Naive B cell (primary cell): ENCODE measurements at places on chromosomes 11 and 22. TPM values are rescaled to one million over a fixed set of nuclear protein-coding genes. Genes with fewer than 3 reads are reported as not detected.

The PHF21A gene
- 0.28 TPM for polyA plus RNA-seq

GRCh38 chr11:105155679-105156078 is 16.1 kb upstream of the CARD18 start:
- no peaks in the 10 kb centered on the region for H3K36me3 ChIP-seq
- peaks cover 6% of the 10 kb centered on the region for H3K27me3 ChIP-seq
- no peaks in the 10 kb centered on the region for H3K4me1 ChIP-seq

The TPP1 gene
- 177 TPM for polyA plus RNA-seq

DNA sequence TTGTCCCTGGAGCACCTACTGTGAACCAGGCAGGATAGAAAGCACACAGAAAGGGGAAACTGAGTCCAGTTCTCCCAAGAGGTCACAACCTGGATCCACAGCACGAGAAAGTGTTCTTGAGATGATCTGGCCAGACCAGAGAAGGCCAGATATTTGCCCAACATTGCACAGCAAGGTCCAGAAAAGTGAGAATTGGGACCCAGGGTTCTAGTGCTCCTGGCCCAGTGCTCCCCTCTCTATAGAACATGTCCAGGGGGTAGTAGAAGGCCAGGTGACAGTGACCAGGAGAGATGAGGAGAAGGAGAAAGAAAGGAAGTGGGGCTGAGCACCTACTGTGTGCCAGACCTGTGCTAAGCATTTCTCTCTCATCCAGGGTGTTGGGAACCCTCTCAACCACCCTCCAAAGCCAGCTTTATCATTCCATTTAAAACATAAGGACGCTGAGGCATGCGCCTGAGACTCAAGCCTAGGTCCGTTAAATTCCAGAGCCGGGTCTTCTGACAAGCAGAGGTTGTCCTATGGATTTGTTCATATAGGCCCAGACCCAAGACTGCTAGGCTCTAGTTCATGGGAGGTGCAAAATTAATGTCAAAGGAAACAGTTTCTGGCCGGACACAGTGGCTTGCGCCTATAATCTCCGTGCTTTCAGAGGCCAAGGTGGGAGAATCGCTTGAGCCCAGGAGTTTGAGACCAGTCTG is 128.7 kb downstream of the MN1 start:
- H3K4me1 ChIP-seq, result peaks cover 5% of the 10 kb centered on the region
- H3K27ac ChIP-seq, result no peak overlapping the region
- no peak for DNase-seq
- H3K4me3 ChIP-seq, result no peak overlapping the region
- H3K36me3 ChIP-seq, result no peaks in the 10 kb centered on the region

The ATP5MG gene
- 427 TPM for polyA plus RNA-seq

The FGF19 gene
- not detected for polyA plus RNA-seq

The ANKK1 gene
- polyA plus RNA-seq, result not detected

DNA sequence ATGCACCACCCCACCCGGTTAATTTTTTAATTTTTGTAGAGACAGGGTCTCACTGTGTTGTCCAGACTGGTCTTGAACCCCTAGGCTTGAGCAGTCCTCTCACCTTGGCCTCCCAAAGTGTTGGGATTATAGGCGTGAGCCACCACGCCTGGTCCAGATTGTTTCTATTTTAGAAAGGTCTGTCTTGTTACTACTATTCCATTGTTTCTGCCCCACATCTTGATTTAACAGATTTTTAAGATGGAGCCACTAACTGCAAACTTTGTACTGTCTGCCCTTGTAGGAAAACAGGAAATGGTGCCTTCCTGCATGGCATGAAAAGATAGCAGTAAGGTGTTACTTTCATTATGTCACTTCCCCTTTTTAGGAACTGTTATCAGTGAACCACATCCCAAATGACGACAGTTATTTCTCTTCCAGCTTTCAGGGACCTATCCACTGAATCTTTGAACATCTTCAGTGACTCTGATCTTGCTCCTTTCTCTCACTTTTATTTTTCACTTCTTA is 23.2 kb downstream of the TAF1D start:
- peaks cover 43% of the 10 kb centered on the region for H3K4me1 ChIP-seq
- peaks cover 17% of the 10 kb centered on the region for H3K36me3 ChIP-seq
- peak overlapping the region; percentile 99 for H3K27ac ChIP-seq
- no peaks in the 10 kb centered on the region for H3K27me3 ChIP-seq
- DNase-seq, result peak; percentile 83

The OR51B2 gene
- polyA plus RNA-seq, result not detected

- no peaks in the 10 kb centered on the region for H3K27me3 ChIP-seq
- peaks cover under 1% of the 10 kb centered on the region for H3K36me3 ChIP-seq
Measured at GRCh38 chr22:45162531-45162930, 1.2 kb upstream of the NUP50 start.

- H3K4me3 ChIP-seq, result peak overlapping the region; percentile 91
- peaks cover 23% of the 10 kb centered on the region for H3K4me1 ChIP-seq
- peak; percentile 56 for DNase-seq
- no peaks in the 10 kb centered on the region for H3K27me3 ChIP-seq
- H3K27ac ChIP-seq, result peak overlapping the region; percentile 1
- H3K36me3 ChIP-seq, result no peaks in the 10 kb centered on the region
Measured at GRCh38 chr11:9231848-9232177, 33.3 kb downstream of the DENND5A start.
